ENCODE measurements at places on chromosomes 12 and 14.

- DNase-seq, result no peak
Measured at GRCh38 chr12:68364893-68365725, 32.9 kb upstream of the MDM1 start.

DNA sequence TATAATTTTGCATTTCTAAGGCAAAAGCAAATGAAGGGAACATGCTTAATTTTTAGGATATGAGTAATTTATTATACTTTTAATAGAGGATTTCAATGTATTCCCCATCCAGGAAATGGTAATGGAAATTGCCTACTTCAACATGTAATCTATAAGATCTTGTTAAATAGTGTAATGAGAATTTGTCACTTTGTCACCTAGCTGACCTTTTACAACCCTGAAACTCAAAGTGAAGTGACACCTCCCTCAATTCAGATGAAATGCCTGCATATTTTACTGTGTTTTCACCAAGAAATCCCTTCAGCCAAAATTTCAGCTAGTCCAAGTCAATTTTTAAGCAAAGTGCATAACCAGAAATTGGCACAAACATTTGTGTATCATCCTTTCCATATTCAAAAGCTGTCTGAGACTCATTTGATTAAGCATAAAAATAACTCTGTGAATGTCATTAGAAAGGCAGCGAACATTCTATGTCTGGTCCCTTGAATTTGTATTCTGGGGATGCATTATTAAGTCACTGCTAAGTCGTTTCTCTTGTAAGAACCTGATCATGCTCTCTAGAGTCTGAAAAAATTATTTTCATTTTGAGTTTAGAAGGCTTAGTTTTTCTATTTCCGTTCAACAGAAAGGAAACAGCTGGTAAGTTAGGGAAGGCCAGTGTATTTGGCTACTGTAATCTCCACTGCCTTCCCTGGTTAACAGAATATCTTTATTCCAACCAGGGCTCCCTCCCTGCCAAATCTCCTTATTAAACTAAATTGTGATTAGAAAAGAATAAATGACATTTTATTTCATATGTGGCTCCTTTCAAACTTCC is 100.8 kb downstream of the IGF1 start:
- DNase-seq, result no peak

- DNase-seq, result no peak
Measured at GRCh38 chr14:105857826-105858675, 331.7 kb downstream of the TMEM121 start.

DNA sequence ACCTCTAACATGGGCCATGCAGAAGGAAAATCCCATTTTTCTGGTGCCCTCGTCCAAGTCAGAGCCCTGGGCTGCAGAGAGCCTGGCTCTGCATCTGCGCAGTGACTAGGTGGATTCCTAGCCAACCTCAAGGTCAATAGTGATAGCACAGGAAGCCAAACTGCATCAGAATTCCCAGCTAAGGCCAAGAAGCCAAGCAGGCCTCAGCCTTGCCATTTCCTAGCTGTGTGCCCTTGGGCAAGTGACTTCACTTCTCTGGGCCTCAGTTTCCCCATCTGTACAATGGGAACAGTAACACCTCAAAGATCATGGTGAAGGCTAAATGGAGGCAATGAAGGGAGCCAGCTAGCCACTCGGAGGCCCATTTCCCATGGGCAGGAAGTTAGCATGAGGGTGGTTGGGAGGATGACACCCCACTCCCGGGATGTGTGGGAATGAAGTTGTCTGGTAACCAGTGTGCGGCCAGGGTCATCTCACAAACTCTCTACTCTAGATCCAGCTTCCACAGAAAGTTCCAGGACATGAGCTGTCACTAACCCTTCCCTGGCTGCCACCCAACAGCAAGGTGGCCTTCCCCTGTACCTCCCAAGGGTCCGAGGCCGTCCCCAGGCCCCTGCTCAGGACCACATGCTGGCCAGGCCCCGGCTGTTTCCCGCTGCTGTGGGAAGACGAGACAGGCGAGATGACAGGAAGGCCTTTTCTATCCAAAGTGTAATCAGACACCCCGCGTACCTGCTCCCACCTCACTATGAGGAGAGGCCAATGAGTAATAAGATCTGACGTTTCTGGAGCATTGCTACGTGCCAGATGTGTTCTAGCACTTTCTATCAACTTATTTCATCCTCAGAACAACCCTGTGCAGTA is 125.7 kb downstream of the SCARB1 start:
- DNase-seq, result no peak

DNA sequence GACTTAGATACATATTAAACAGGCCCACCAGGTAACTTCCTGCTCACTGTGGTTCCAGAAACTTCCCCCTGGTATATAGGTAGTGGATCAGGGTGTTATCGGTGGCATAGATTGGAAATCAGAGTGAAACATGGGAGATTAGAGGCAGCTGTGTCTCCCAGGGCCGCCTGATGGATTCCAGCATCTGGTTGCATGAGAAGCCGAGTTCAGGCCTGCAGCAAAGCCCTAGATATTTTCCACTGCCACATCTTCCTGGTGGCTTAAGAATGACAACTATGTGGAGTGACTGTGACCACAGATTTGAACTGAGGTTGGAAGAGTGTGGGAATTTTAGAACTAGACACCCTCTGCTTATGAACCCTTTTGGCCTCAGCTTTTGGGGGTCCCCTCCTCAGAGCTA is 184.8 kb upstream of the NTF3 start:
- no peak for DNase-seq

GRCh38 chr12:81296556-81297305 is 218.9 kb downstream of the ACSS3 start:
- no peak for DNase-seq

DNA sequence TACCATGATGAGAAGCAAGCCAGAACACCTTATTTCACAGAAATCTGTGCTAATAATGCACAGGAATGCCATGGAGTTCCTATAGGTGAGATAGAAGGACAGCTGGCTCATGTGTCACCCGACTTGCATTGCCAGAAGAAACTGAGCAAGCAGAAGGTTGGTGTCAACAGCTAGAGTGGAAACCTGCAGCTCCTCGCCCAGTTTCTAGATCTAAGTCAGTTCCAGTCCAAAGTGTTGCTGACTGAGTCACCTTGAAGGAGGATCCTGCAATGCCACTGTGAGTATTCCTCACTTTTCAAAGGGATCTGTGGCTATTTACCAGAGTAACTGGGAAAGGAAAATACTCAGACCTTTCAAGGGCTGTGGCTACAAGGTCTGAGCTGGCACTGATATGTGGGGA is 17.1 kb downstream of the CDKL1 start:
- no peak for DNase-seq

DNA sequence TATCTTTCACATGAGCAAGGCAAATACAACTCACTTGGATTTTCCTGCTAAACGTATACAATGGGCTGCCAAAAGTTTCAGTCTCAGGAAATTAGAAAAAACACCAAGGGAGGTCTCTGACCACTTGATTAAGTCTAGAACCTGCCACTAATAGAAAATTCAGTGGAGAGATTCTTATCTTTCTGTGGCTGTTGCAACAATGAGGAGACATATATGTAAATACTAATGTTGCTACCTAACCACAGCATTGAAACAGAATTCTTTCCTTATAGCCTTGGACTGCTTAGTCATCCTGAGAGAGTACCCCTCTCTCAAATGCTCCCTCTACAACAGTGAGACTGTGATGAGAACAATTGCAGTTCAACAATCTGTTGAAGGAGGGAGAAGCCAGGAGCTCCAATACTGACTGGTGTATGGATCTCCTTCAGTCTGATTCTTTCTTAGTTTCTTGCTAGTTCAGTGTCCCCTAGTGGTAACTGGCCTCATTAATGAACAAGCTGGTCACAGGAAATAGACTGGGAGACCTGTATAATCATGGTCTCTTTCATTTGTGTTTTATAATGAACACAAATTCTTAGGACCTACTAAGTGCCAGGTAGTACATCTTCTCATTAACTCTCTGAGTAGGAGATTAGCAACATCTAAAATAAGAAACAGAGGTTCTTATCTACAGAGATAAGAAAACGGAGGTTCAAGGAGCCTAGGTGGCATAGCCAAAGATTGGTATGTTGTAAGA is 164.5 kb downstream of the SLC38A4 start:
- no peak for DNase-seq

- DNase-seq, result no peak
Measured at GRCh38 chr12:55470088-55470829, at the start of gene OR6C70. OR6C70 (minus strand) TSS chr12:55470138; CDS start chr12:55470138, 0 bp downstream.

- no peak for DNase-seq
Measured at GRCh38 chr12:113479590-113480335, 8.1 kb upstream of the LHX5 start.

- peak; percentile 3 for DNase-seq
Measured at GRCh38 chr14:21860172-21860571, 186.6 kb upstream of the OR4E1 start.

DNA sequence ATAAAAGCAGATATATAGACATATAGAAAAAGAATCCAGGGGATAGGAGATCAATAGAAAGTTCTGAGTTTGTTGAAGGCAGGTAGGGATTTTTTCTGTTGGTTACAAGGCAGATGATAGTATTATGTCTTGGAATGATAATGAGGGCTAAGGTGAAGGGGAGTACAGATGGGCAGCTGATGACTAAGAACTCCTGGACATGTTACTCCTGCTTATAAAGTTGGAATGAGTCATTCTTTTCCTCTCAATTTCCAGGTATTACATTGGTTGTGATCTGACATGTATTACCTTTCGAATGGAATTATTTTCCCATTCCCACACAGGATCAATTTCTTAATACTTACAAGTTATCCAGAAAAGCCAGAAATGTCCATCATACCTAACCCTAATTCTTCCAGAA is 545.2 kb upstream of the MGAT4C start:
- no peak for DNase-seq

GRCh38 chr12:49616533-49617219 is 6.7 kb upstream of the PRPF40B start:
- DNase-seq, result no peak

DNA sequence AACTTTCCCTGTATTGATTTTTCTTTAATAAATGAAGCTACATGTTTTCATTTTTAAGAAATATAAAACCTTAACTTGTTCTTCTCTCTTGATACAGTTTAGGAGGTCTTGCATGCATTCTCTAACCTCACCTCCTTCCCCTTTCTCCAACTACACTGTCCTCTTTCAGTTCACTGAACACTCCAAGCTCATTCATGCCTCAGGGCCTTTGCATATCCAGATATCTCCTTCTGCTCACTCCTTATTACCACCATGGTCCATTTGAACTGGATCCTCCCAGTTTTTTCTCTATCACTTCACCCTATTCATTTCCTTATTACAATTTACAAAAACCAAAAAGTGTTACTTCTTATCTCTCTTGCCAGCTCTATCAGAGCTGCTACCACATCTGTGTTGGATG is 242.9 kb upstream of the PLEKHG7 start:
- no peak for DNase-seq

DNA sequence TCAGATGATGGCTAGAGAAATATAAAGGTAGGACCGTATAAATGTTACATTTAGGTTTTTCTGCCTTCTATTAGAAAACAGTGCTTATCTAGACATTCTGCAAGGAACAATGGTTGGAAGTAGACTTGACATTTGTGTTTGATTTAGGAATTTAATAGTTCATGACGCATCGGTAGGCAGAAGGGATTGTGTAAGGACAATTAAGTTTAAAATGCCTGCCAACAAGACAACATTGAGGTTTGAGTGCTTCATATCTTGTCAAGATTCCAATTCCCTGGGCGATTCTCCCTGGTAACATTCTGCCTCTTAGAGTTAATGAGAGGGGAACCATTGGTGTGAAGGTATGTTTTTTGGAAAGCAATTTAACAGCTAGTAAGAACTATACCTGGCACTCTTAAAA is 186.8 kb upstream of the RBM19 start:
- DNase-seq, result no peak

DNA sequence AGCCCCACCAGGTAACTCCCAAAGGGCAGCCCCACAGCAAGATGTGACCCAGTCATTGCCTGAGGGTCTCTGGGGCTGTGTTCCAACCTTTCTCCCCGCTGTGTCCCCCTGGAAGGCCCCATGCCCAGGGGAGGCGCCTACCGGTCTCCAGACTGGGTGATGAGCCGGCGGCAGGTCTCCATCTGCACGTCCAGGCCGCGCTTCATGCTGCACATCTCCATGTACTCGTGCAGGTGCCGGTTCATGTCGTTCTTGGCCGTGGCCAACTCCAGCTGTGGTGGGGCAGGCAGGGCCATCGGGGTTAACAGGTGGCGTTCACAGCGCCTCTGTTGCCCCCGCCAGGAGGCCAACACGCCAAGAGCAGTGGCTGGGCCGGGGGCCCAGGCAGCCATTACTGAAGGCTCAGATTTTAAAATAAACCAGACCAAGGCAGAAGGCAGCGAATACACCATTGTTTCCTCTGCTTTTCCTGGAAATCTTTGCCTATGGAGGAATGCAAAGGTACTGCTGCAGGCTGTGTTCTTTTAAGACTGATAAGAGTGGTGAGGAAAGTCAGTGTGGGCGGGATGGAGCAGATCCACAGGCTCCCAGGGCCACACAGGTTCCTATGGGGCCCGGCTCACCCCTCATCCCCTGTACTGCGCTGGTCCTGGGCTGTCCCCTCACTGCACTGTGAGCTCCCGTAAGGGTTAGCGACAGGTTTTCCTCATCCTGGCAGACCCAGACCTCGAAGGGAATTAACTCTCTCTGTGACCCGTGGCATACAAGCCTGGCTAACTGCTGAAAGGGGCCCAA is 7.3 kb downstream of the GAPDH start:
- no peak for DNase-seq

DNA sequence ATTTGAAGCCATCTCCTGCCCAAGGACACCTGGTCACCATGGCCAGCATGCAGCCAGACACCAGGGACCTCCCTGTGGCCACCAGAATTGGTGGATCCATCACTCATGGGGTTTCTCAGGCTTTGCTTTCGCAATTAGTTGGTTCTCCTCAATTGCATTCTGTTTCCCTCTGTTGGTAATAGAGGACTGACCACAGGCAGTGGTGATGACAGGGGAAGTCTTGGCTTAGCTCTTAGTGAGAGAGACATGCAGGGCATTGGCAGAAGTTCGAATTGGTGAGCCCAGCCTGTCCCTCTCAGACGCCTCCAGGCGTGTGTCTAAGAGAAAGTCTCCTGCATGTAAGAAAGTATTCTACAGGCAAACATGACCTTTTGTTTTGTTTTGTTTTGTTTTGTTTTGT is 21.3 kb downstream of the HCAR2 start:
- no peak for DNase-seq

- DNase-seq, result no peak
Measured at GRCh38 chr12:77231501-77231918, 166.1 kb upstream of the E2F7 start.

DNA sequence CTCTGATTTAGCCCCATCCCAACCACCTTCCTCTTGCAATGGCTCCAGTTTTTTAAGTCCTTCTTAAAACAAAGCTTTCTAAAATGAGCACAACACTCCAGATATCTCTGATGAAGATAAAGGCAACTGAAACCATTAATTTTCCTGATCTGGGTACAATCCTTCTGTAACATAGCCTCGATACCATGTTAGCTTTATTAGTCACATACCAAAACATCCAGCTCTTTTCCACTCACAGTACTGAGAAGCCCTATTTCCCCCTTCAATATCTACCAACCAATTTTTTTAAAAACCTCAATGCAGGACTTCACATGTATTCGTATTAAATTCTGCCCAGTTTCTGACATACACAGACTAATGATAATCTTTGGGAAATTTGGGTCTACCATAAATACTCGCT is 105.9 kb downstream of the MED13L start:
- no peak for DNase-seq

Data from NCI-H1694 treated with DMSO at 0.1 percent for 48 hours (cell line).